ENCODE measurements at places on chromosomes 6 and 20. TPM values are rescaled to one million over a fixed set of nuclear protein-coding genes. Genes with fewer than 3 reads are reported as not detected.

DNA sequence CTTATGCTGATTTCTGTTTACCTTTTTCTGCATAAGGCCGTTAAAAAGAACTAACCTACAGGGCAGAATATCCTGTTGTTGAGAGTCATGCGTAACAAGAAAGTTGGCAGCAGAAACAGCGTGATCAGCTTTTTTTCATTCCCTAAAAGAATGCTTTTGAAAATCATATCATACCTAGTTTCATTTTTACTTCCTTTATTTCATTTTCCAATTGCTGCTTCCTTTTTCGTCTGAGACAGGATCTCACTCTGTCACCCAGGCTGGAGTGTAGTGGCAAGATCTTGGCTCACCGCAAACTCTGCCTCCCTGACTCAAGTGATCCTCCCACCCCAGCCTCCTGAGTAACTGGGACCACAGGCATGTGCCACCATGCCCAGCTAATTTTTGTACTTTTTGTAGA is 4.1 kb downstream of the CALHM6 start:
- no peaks in the 10 kb centered on the region for H3K4me1 ChIP-seq
- no peak overlapping the region for H3K4me3 ChIP-seq
- H3K27ac ChIP-seq = no peak overlapping the region
- no peaks in the 10 kb centered on the region for H3K36me3 ChIP-seq

DNA sequence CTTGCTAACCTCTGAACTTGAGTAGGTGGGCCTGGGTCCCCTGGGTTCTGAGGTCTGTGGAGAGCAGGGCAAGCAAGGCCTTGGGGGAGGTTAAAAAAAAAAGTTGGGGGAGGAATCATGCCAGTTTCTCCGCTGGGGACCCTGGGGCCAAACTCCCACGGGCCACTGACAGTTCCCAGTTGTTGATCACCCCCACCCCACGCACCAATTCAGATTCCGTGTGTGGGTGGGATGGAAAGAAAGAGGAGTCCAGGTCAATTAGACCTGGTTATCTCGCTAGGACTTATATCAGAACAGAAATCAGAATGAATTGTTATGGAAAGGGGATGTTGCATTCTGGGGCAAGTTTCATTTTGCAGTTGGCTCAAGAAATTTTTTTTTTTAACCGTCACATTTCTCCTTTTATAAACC is 46.7 kb upstream of the SUPT3H start:
- H3K4me1 ChIP-seq = peaks cover 7% of the 10 kb centered on the region
- no peak overlapping the region for H3K4me3 ChIP-seq

Gene SLC17A1
- total RNA-seq = not detected

GRCh38 chr6:30782425-30783014 is 38.2 kb upstream of the IER3 start:
- no peaks in the 10 kb centered on the region for H3K36me3 ChIP-seq
- peaks cover 4% of the 10 kb centered on the region for H3K4me1 ChIP-seq
- no peak overlapping the region for H3K4me3 ChIP-seq
- H3K27ac ChIP-seq = no peak overlapping the region

Gene BHLHE23
- total RNA-seq = 0.49 TPM

DNA sequence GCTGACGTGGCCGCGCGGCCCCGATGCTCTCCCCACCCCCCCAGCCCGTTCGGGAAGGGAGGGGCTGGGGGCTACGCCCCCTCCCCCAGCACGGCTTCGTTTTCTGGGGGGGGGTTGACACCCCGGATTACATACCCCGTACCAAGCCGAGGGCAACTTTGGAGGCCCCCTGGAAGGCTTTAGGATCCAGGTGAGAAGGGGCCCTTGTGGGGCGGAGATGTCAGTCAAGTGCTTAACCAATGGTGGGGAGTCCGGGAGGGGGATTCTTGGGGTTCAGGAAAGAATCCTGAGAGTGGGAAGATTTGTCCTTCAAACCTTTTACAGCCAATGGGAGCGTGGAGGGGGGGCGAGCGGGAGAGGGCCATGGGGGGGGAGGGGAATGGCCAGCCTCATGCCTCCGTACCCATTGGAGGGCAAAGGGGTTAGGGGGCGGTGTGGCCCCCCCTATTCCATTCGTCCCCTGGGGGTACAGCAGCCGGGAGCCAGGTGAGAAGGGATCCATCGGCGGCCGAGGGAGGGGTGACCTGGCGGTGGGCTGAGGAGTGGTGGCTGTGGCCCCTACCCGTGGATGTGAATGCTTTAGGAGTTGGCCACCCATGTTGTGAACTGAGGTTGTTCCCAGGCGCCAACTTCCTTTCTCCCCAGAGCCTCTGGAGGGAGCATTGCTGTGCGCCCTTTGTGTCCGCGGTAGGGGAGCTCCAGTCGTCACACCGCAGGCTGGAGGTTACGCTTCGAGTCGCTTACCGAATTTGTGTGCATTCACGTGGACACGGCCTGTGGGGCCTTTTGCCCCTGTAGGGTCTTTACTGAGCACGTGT is 682 bp downstream of the BRD2 start:
- peak overlapping the region; percentile 100 for H3K27ac ChIP-seq
- no peaks in the 10 kb centered on the region for H3K27me3 ChIP-seq
- peak overlapping the region; percentile 89 for H3K4me3 ChIP-seq
- peak; percentile 83 for DNase-seq
- H3K4me1 ChIP-seq = no peaks in the 10 kb centered on the region

DNA sequence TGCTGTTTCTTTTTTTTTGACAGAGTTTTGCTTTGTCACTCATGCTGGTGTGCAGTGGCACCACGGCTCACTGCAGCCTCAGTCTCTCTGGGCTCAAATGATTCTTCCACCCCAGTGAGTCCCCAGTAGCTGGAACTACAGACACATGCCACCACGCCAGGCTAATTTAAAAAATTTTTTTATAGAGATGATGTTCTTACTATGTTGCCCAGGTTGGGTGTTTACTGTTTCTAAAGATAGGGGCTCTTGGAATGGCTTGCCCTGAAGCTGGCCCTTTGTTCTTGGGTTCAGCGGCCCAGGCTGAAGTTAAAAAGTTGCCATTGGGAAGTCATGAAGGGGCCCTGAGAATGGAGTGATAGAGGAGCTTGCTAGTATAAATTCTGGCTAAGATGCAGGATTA is 16.5 kb downstream of the RALGAPB start:
- H3K4me3 ChIP-seq = no peak overlapping the region
- H3K36me3 ChIP-seq = peaks cover 6% of the 10 kb centered on the region
- no peak overlapping the region for H3K27ac ChIP-seq
- no peaks in the 10 kb centered on the region for H3K27me3 ChIP-seq
- DNase-seq = no peak

DNA sequence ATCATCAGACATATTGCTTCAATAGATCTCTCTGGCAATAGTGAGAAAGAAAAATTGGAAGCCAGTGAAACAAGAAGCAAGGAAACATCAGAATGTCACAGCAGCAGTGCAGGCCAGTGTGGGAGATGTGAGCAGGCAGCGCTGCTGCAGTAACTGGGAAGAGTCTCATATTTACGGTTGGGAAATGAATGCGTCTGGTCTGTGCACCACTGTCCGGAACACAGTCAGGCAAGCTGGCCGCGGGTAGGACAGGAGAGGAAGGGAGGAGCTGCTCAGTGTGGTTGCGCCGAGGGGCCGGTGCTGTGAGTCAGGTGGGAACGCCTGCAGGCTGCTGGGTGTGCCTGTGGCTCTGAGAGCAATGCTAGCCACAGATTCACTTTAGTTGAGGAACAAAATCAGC is 6.4 kb upstream of the PSMG4 start:
- no peaks in the 10 kb centered on the region for H3K27me3 ChIP-seq
- no peak for DNase-seq
- H3K4me1 ChIP-seq = peaks cover 11% of the 10 kb centered on the region

Gene TP53TG5
- total RNA-seq = not detected

DNA sequence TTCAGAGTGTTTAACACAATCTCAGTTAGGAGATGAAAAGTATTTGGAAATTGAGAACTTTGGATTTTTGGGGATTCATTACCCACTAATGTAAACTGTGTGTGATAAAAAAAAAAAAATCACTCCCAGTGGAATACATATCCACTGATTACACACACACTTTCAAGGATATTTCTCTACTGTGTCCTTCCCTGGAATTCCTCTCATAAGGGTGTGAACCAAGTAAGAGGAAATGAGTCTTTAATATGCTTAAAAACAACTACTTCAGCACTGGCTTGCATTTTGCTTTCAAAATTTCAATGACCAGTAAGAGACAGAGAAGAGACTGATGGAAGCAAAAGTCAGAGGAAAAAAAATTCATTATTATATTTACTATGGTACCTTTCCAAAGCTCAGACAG is 24.5 kb upstream of the MYCT1 start:
- no peak overlapping the region for H3K4me3 ChIP-seq
- no peak overlapping the region for H3K27ac ChIP-seq
- no peaks in the 10 kb centered on the region for H3K4me1 ChIP-seq
- no peaks in the 10 kb centered on the region for H3K36me3 ChIP-seq
- DNase-seq = no peak
- H3K27me3 ChIP-seq = no peaks in the 10 kb centered on the region

DNA sequence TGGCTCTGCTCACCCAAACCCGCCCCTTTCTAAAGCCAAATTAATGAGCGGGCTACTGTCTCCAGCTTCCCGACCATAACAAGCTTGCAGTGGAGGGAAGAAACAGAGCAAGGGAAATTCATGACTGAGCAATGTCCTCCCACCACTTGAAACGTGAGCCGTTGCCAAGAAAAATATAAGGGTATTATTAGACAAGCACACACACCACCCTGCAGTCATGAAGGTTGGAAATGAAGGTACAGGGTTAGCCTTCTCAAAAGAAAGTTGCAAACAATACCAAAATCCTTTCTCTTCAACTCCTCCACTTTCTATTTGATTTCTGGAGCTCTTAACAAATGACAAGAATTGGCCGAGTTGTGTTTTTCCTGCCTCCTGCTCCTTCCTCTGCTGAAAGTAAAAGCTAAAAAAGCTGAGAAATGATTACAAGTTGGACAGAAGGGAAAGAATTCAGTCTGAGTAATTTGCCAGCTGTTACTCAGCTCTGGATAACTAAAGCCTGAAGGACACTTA is 151.1 kb upstream of the B3GAT2 start:
- no peak for DNase-seq
- no peak overlapping the region for H3K27ac ChIP-seq
- no peak overlapping the region for H3K4me3 ChIP-seq
- no peaks in the 10 kb centered on the region for H3K36me3 ChIP-seq

GRCh38 chr6:85672623-85673022 is 29.9 kb upstream of the SYNCRIP start:
- no peak overlapping the region for H3K27ac ChIP-seq
- no peak for DNase-seq
- H3K36me3 ChIP-seq = peaks cover 2% of the 10 kb centered on the region
- no peaks in the 10 kb centered on the region for H3K27me3 ChIP-seq

GRCh38 chr6:16396497-16397319 is 158.3 kb downstream of the GMPR start:
- no peak for DNase-seq
- no peaks in the 10 kb centered on the region for H3K36me3 ChIP-seq
- no peak overlapping the region for H3K4me3 ChIP-seq
- H3K27ac ChIP-seq = no peak overlapping the region

Gene GCNT2
- 68.1 TPM for total RNA-seq

DNA sequence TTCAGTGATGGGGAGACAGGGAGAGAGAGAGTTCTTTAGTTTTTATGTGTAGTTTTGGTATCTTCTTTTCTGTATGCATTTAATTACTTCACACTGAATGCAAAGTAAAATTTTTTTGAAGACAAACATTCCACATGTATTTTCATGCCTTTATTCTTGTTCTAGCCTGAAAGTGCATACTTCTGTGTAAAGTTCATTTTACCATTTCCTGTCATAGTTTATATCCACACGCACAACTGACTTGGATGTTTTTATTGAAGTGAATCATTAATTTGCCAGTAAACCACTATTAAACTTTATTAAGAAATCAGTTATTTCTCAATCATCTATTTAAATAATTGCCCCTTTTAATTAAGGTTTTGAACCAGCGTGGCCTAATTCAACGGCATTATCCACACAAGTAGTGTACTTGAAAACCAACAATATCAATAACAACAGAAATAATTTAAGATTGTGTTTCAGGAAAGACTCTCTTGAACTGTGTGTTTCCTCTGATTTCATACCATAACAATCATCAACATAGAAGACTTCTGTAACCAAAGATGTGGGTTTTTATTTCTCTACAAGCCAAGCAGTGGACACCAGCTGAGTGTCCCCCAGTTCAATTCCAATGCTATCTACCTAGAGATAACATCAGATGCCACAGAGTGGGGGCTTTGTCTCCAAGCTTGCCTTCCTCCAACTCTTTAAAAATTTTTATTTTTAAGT is 512.7 kb upstream of the JAG1 start:
- H3K36me3 ChIP-seq = no peaks in the 10 kb centered on the region
- H3K27ac ChIP-seq = no peak overlapping the region
- no peaks in the 10 kb centered on the region for H3K4me1 ChIP-seq
- DNase-seq = no peak
- no peak overlapping the region for H3K4me3 ChIP-seq

Gene HLA-DRB1
- total RNA-seq = not detected

Gene GATA5
- total RNA-seq = 0.12 TPM

Gene CST4
- total RNA-seq = 2.7 TPM

Gene PAK1IP1
- 23.9 TPM for total RNA-seq

Gene PPP1R11
- 35.6 TPM for total RNA-seq

- H3K36me3 ChIP-seq = no peaks in the 10 kb centered on the region
- no peaks in the 10 kb centered on the region for H3K27me3 ChIP-seq
- peak within 1 kb of the TSS; percentile 42 for H3K27ac ChIP-seq
- DNase-seq = peak; percentile 85
- H3K4me3 ChIP-seq = peak within 1 kb of the TSS; percentile 78
- no peaks in the 10 kb centered on the region for H3K4me1 ChIP-seq
Observed at GRCh38 chr6:125153391-125154117, at the start of gene TPD52L1. TSS of gene TPD52L1 (plus strand) at chr6:125153773. CDS start at chr6:125153952, 179 bp downstream.

GRCh38 chr6:105458084-105458483 is 55.2 kb upstream of the PREP start:
- no peaks in the 10 kb centered on the region for H3K4me1 ChIP-seq
- no peak overlapping the region for H3K27ac ChIP-seq
- no peak overlapping the region for H3K4me3 ChIP-seq
- DNase-seq = no peak
- H3K27me3 ChIP-seq = no peaks in the 10 kb centered on the region

DNA sequence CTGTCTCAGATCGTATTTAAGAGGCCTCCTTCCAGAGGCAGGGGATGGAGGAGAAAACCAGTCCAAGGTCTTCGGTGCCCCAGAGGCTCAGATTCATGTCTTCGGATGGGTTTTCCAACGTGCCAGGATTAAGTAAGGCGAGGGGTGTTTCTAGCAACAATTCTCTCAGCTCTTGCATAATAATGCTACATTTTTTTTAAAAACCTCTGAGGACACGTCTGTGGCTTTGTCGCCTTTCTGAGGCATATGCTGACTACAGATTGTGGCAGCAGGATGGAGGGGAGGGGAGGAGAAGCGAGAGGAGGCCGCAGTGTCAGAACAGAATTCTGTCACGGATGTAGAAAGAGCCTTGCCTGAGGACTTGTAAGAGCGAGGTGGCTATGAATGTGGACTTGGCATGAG is 17.7 kb upstream of the CCDC167 start:
- no peak overlapping the region for H3K4me3 ChIP-seq
- H3K36me3 ChIP-seq = no peaks in the 10 kb centered on the region
- peaks cover 30% of the 10 kb centered on the region for H3K4me1 ChIP-seq
- no peak overlapping the region for H3K27ac ChIP-seq
- no peak for DNase-seq
- no peaks in the 10 kb centered on the region for H3K27me3 ChIP-seq

Gene LY6G6D
- total RNA-seq = not detected

GRCh38 chr6:79173378-79173777 is 61.1 kb downstream of the HMGN3 start:
- H3K4me1 ChIP-seq = no peaks in the 10 kb centered on the region
- no peak overlapping the region for H3K27ac ChIP-seq
- H3K27me3 ChIP-seq = no peaks in the 10 kb centered on the region

GRCh38 chr20:49030954-49031619 is 15.0 kb upstream of the CSE1L start:
- H3K27ac ChIP-seq = no peak overlapping the region
- H3K4me3 ChIP-seq = no peak overlapping the region
- peaks cover 6% of the 10 kb centered on the region for H3K36me3 ChIP-seq
- no peaks in the 10 kb centered on the region for H3K4me1 ChIP-seq

Data from Caco-2 (cell line).